NCI-H524 treated with DMSO at 0.1 percent for 48 hours (cell line): ENCODE measurements at places on chromosomes 11 and 22.

DNA sequence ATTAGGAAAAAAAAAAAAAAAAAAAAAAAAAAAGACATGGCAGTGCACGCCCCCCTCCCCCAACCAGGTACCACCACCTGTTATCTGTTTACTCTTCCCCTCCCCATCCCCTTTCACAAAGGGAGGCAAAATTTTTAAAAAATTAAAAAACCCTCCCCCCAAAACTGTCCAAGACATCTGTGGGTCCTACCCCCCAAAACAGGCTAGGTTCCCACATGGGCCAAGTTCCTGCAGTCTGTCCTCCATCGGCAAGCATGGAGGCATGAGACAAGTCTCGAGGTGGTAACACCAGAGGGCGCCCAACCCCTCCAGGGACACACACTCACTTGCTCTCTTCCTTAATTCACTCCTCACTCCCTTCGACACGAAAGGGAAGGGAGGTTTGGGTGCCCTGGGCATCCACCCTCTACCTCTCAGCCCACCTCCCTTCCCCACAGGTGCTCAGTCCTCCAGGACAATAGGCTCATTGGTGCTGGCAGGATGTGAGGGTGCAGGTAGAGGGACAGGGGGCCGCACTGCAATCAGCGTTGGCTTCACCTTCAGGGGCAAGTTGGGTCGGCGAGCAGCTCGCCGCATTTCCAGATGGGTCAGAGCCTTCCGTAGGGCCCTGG is 2.2 kb upstream of the TUT1 start:
- DNase-seq, result no peak

- DNase-seq, result no peak
These were observed 1.4 kb downstream of the MRGPRF start for GRCh38 chr11:69011624-69012091.

DNA sequence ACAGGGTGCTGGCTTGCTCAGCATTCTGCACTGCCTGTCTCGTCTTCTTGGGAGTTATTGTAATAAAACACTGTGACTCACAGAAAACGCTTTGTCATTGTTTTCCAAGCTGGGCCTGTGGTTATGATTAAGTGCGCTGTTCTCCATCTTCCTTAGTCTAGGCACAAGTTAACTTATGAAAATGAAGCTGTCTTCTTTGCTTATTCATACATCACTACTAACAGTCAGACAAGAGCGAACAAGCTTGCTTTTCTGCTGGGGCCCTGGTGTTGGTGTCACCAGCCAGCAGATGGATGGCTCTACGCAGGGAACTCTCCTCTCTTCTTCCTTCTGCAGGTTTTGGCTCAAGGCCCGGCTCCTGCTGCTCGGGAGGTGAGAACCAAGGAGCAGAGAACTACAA is 380.1 kb upstream of the SYN3 start:
- DNase-seq, result no peak

- no peak for DNase-seq
These were observed 716.9 kb upstream of the ANO3 start for GRCh38 chr11:25615069-25615468.

DNA sequence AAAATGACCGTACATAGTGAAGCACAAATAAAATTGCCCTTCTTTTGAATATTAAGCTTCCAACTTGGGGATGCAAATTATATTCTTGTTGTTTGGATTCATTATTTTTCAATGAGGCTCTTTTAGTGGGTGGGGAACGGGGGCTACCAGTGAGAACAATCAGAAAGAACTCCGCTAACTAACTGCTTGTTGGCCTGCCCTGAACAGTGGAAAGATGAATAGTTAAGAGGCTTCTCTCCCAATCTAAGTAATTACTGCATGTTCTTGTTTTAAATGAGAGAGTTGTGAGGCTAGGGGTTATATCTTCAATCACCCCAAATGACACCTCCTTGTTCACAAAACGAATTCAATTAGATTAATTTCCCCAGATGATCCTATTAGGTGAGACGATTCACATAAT is 322.0 kb downstream of the FAT3 start:
- no peak for DNase-seq

GRCh38 chr11:11813288-11813962 is 28.3 kb upstream of the USP47 start:
- no peak for DNase-seq
